K562 (cell line): ENCODE measurements at places on chromosomes 1 and 21.
A peak's percentile ranks its signal among the peaks of the same experiment; 100 is the strongest.

- peak; percentile 30 for DNase-seq
Observed at GRCh38 chr1:160748181-160748877, 9.3 kb downstream of the SLAMF7 start.

GRCh38 chr21:46210378-46211136, 18.0 kb downstream of the LSS start:
- no peak for DNase-seq

GRCh38 chr1:156618853-156619581, at the start of gene HAPLN2:
Gene HAPLN2 (plus strand): TSS chr1:156619415. CDS start chr1:156623491, 4,076 bp downstream.
- DNase-seq: peak; percentile 59

DNA sequence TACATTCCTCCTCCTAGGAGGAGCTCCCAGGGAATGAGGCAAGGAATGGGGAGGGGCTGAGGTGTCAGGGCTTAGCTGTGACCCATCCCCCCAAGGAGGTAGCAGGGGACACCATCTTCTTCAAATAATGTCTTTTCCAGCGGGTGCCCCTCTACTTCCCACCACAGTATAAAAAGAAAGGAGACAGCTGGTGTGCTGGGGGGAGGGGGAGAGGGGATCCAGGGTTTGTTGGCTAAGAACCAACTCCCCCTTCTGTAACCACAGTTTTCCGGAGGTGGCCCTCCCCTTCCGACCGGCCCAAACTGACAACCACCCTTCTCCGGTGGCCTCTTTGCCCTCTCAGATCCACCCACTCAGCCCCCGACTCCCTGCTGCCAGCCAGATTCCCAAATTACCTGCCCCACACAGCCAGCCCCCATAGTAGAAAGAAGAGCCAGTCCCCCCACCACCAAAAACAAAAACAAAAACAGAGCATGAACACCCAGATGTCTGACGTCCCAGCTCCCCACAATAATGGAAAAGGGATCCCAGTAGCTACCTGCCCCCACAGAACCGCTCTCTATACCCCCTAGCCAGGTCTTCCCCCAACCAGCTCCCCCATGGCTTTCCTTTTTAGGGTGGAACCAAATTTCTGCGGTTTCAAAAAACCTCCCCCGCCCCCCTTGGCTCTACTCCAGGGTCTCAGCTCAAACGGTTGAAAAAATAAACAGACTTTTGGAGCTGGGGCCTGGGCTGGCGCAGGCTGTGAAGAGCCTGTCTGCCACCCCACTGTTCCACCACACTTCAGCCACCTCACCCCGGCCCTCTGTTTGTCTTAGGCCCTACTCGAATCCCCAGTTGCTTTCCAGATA, 2.1 kb downstream of the ARHGEF2 start:
- DNase-seq: peak; percentile 83

DNA sequence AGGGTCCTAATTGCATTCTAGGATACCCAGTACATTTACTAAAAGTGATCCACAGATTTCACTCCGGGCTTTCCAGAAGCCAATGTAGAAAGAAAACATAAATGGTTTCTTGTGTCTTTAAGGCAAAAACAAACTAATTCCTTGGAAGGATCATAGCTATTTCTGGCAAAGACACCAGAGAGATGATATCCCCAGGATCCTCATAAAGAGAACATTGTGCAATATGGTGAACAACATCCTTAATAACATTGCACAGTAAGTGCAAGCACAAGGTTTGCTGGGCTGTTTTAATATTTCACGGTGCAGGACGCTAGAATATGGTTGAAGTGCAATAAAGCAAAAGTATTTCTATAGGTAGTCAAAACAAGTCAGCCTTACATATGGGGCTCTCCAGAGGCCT, 83.0 kb downstream of the NTPCR start:
- DNase-seq: no peak
